Activated CD8-positive, alpha-beta T cell treated with anti-CD3 and anti-CD28 coated beads, Interleukin-2, amount 10 ng/mL, durations not matched to agents 7 days and 5 days (primary cell): ENCODE measurements at places on chromosomes 3 and 15. TPM values are rescaled to one million over a fixed set of nuclear protein-coding genes. Genes with fewer than 3 reads are reported as not detected.

- DNase-seq = no peak
These were observed 20.0 kb upstream of the TRH start for GRCh38 chr3:129954514-129954913.

GRCh38 chr3:38354588-38355330, 8.2 kb downstream of the XYLB start:
- no peak for DNase-seq

DNA sequence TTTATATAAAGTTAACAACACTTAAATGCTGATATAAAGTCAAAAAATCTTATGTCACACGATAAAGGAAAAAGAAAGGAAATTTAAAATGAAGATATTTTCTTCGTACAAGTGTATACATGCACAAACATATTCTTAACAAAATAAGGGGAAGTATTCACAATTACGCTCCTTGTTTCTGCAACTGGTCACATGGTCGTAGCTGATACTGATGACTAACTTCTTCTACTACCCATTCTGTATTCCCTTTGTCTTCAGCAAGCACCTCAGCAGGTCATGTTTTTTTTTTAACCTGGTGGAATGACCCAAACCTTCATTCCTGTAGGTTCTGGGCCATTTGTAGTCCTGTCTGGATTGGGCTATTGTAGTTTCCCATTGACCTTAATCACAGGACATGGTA, 30.0 kb upstream of the CMTM8 start:
- DNase-seq = no peak

DNA sequence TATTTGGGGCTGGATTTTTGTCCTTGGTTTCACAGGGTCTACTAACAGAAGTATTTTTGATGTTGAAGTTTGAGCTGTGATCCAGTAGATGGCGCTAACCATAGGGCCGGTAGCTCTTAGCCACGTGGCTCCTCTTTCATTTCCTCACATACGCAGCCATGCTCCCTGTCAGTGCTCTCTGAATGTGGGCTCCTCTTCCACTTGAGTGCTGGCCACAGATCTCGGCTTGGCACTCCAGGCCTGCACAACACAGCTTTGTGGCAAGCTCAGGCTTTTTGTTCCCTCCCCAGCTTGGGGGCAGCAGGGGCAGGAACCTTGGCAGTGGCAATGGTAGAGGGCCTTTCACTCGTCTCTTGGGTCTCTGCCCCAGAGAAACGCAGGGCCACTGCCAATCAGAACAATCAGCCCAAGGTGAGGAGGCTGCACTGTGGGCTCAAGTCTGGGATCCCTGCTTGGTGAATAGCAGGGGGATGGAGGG, 18.6 kb upstream of the DNAAF4 start:
- peak; percentile 31 for DNase-seq

C15orf62 gene
- total RNA-seq = 1.1 TPM

DNA sequence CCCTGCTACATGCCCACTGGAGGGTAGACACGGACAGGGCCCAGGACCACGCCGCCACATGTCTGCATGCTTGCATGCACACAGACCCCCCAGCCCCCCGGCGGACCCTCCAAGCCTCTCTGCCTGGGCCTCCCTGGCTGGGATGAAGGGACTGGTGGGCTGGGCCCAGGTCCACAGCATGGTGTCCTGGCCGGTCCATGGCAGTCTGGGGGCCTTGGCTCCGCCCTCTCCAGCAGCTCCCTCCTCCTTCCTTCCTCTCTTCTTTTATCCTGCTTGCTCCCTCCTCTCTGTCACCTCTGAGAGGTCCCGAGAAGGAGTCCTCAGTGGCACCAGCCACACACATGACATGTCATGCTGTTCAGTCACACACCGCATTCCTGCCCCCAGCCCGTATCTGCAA, 24.5 kb downstream of the DUSP7 start:
- DNase-seq = no peak

DNA sequence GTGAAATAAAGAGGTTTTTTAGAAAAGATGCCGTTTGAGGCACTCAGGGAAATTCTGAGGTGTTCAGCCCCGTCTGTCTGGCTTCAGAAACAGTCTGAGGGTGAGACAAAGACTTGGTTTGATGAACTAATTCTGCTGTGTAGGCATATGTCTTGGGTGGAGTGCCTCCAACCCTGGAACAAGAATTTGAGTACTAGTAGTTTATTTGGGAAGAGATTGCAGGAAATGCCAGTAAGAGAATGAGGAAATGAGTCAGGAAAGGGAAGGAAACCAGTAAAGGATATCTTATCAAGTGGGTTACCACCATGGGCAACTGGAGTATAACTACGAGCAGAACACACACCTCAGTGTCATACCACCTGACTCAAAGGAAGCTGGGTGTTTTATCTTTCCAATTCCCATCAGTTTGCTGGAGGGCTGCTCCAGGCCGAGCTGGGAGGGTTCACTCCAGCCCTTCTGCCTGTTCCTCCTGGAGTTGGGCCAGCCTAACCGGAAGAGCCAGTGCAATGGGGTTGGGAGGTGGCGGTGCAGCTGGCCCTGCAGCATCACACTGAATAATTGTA, 75.3 kb downstream of the TGFBR2 start:
- DNase-seq = no peak

- no peak for DNase-seq
These were observed 146.0 kb upstream of the SMAD3 start for GRCh38 chr15:66919421-66919820.

NANOGP8 gene
- not detected for total RNA-seq

DNA sequence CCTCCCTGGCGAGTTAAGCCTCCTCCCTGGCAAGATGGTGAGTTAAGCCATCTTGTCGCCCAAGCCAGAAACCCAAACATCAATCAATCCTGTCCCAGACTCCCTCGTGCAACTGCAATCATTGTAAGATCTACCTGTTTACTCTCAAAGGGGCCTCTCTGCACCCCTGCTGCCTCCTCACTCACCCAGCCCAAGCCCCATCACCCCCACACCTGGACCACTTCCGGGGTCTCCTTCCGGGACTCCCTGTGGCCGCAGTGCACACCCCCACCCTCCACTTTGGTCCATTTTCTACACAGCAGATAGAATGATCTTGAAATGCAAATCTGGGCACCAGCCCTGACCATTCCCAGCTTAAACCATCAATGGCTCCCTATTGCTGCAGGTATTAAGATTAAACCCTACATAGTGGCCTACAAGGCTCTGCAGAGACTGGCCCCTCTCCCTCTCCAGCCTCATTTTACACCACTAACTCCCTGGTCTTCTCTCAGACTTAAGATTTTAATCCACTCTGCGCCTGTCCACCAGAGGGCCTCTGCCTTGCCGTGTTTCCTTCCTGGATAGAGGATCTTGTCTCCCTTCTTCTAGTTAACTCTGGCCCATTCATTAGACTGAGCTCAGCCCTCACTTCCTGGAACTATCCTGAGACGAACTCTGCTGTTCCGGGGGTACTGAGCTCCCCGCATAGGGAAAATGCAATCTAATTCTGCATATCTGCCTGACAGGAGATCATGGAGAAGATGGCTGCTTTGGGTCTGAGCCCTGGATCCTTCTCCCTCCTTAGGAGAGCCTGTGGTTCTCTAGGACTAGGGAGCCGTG, 41.9 kb upstream of the SLC6A1 start:
- peak; percentile 22 for DNase-seq
